Stimulated activated CD4-positive, alpha-beta T cell treated with anti-CD3 and anti-CD28 coated beads, TNF-alpha, amount 100 ng/mL, for 1 hour (primary cell): ENCODE measurements at places on chromosomes 13 and 19.

DNA sequence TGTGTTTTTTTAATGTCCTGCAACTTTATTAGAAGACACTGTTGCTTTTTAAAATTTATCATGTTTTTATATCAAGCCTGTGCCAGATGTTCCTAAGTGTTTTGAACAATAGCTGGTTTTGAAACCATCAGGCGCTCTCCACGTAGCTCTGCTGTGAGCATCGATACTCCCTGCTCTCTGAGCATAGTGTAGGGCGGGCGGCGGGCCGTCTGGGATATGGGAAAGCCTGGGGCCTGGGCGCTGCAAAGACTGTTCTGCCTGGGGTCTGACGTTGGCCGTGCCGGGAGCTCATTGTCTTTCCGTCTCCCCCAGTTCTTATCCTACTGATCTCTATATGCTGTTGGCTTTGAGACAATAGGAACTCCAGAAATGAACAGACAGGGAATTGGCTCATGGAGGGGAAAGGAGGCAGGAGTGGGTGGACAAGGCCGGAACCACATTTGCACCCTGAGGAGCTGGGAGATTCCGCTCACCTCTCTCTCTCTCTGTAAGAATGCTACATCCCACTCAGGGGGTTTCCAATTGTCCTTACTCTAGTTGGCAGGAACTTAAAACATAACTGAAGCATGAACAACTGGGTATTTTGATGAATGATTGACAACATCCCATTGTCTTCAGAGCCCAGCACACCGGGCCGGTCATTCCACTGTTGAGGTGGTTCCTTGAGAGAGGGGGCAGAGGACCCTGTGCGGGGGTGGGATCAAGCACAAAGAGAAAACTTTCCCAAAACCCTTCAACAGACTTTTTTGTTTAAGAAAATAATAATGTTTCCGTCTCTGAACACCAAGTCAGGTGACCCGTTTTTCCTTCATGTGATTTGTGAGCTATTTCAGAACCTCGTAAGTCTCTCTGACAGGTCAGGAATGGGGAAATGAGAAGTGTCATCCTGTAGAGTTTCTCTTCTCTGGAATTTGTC, 64.7 kb downstream of the COL4A2 start:
- no peak for DNase-seq

GRCh38 chr13:40402931-40403431, 263.5 kb downstream of the FOXO1 start:
- no peak for DNase-seq

- DNase-seq = no peak
Measured at GRCh38 chr19:33260628-33261418, 35.2 kb upstream of the SLC7A10 start.

- no peak for DNase-seq
Measured at GRCh38 chr19:13980340-13980739, 25.8 kb downstream of the RFX1 start.

GRCh38 chr19:45770192-45771101, 1.4 kb upstream of the SIX5 start:
- peak; percentile 89 for DNase-seq

- no peak for DNase-seq
Measured at GRCh38 chr13:98447881-98448641, 128.8 kb downstream of the STK24 start.

- no peak for DNase-seq
Measured at GRCh38 chr13:79427265-79427664, 21.2 kb upstream of the RBM26 start.

- no peak for DNase-seq
Measured at GRCh38 chr13:46160471-46161066, 21.4 kb downstream of the LCP1 start.
